ENCODE measurements at places on chromosomes 7 and 10.

DNA sequence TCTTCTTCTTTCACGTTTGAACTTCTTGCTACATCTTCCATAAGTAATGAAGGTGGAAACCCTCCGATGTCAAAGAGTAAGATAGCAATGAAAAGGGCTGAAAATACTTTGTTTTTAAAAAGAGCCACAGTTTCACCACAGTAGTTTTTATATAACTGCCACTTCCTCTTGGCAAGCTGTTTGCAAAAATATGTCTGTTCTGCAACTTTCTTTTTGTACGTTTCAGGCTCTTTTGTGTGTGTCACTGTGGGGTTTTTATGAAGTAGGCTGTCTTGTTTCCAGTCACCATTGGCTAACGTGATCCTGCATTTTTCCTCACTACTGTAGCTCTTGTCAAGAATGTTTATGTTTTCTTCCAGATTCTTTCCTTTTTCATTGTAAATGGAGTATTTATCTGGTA is 55.6 kb downstream of the SLC16A9 start:
- DNase-seq, result no peak

DNA sequence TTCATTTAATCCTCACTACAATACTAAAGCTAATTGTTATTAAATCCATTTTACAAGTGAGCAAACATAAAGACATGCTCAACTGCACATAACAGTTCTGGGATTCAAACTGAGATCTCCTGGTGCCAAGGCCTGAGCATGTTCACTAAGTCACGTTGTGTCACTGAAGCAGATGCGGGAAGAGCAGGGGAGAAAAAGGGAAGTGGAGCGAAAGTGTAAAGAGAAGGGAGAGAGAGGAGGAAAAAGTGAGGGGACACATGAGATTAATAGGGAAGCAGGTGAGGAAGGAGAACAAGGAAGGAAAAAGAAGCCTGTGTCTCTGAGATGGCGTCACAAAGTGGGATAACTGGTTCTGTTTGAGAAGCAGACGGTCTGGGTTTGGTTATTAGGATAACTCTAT is 38.9 kb upstream of the KAT6B start:
- no peak for DNase-seq

GRCh38 chr7:111527545-111527944 is 34.7 kb downstream of the IMMP2L start:
- DNase-seq, result no peak

- no peak for DNase-seq
Observed at GRCh38 chr10:43264344-43264964, 2.4 kb downstream of the RASGEF1A start.

GRCh38 chr10:129102906-129103693 is 363.9 kb upstream of the MGMT start:
- no peak for DNase-seq
